ENCODE measurements at places on chromosomes 12 and 14.

DNA sequence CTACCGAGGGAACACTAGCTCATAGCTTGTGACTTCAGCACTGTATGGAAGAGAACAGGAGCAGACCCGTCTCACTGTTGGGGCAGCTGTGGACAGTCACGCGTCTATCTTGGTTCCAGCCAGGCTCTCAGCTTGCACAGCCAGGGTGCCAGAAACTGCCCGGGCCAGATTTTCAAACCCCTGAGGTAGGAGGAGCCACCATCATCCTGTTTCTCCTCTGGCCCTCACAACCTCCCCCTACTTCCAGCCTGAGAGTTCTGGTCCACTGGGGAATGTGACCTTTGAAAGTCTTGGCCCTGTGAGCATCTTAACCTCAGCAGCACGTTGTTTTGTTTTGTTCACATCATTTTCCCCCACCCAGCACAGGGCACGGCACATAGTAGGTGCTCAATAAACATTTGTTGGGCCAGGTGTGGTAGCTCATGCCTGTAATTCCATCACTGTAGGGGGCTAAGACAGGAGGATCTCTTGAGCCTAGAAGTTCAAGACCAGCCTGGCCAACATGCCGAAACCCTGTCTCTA, 50.4 kb downstream of the PSMA6 start:
- DNase-seq = no peak

GRCh38 chr12:132056320-132056719, 87.8 kb downstream of the DDX51 start:
- no peak for DNase-seq

- no peak for DNase-seq
These were observed 1.1 kb downstream of the ANGEL1 start for GRCh38 chr14:76811561-76811960.

DNA sequence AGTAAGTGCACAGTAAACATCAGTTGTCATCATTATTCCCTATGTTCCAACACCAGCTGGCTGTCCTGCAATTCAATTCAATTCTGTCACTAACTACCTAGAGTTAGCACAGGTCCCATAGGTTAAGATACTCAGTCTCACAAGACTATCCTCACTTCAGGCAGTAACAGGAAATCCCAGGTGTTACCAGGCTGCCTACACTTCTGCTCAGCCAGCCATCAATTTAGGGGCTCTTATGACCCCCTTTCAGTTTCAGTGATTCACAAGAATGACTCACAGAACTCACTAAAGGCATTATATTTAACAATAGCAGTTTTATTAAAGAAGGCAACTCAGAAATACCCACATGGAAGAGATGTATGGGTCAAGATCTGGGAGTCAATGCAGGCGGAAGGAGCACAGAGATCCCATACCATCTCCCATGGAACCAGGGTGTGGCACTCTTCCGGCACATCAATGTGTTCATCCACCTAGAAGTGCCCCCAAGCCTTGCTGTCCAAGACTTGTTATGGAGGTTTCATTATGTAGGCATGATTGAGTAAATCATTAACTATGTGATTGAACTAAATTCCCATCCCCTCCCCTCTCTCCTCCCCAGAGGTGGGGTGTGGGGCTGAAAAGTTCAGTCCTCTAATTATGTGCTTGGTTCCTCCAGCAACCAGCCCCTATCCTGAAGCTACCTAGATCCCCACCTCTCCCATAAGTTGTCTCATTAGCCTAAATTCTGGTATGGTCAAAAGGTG, 120.8 kb upstream of the WSCD2 start:
- no peak for DNase-seq
